ENCODE measurements at places on chromosomes 7 and 10. TPM values are rescaled to one million over a fixed set of nuclear protein-coding genes. Genes with fewer than 3 reads are reported as not detected.

Gene CACNB2
- 60.3 TPM for total RNA-seq

Gene DCLRE1C
- 7.7 TPM for total RNA-seq

Gene EPDR1
- 22.7 TPM for total RNA-seq

Gene ATOH7
- total RNA-seq, result not detected

Gene AOAH
- total RNA-seq, result 7.6 TPM

Gene IFIT1B
- not detected for total RNA-seq

Gene PRPS1L1
- not detected for total RNA-seq

Gene VWA2
- total RNA-seq, result not detected

Gene PVRIG
- 0.27 TPM for total RNA-seq

Gene TEX36
- not detected for total RNA-seq

Gene FAM25C
- total RNA-seq, result not detected

Gene TWIST1
- 29.3 TPM for total RNA-seq

Gene TEX47
- not detected for total RNA-seq

Gene PROSER2
- 2.4 TPM for total RNA-seq

Gene OR2A5
- not detected for total RNA-seq

Gene SLC13A1
- total RNA-seq, result not detected

Gene R3HCC1L
- 15.4 TPM for total RNA-seq

Gene SRPK2
- total RNA-seq, result 43.9 TPM

Gene SPDYE1
- total RNA-seq, result not detected

Gene INSIG1
- total RNA-seq, result 27.5 TPM

Gene TUBB8
- total RNA-seq, result not detected

Gene WDFY4
- 4.2 TPM for total RNA-seq

Gene FAM131B
- total RNA-seq, result 1.6 TPM

Gene EPO
- total RNA-seq, result not detected

Gene ATXN7L1
- total RNA-seq, result 6.4 TPM

Gene ZWINT
- total RNA-seq, result 2.9 TPM

Gene SPDYE11
- not detected for total RNA-seq

Gene HECW1
- 0.04 TPM for total RNA-seq

Gene AMPH
- 4.7 TPM for total RNA-seq

Gene CRYGN
- total RNA-seq, result 0.27 TPM

Gene FAM204A
- 99.9 TPM for total RNA-seq

Gene CUBN
- total RNA-seq, result 1.1 TPM

Gene MSMB
- total RNA-seq, result 5.7 TPM

Gene TBC1D12
- 16.9 TPM for total RNA-seq

Gene SLC18A3
- total RNA-seq, result not detected

Gene MAP3K8
- 35.2 TPM for total RNA-seq

Gene AGMO
- 0.64 TPM for total RNA-seq

Gene RARRES2
- 156 TPM for total RNA-seq

Gene NKX2-3
- total RNA-seq, result not detected

Gene NUTM2E
- not detected for total RNA-seq

Gene MINDY4
- 28.6 TPM for total RNA-seq

Gene STOX1
- total RNA-seq, result 38.0 TPM

Gene FBXL13
- total RNA-seq, result 5.8 TPM
